Hippocampal formation (tissue), 2 donors: ENCODE measurements at places on chromosomes 1 and 21.

DNA sequence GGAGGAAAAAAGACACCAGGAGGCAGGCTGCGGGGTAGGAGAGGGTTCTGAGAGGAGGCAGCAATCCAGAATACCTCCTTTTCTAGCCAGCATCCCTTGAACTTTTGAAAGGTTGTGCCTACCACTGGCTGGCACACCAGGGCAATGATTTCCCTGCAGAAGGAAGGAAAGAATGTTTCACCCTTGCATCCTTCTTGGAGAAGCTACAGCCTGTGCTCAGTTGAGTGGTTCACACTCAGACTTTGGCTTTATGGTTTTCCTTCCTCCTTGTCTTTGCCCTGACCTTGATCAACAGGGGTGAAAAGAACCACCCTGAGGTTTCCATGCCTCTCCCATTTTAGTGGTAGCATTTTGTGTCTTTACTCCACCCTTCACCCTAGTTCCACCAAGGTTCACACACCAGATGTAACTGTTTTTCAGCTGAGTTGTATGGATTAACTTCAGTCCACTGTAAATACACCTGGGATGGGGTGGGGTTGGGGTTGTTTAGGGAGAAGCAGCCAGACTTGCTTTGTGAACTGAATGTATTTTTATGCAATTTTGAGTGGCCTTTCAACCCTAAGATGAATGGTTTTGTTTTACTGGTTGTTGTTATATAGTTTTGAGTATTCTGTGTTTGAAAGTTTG is 122.3 kb downstream of the SYT2 start:
- DNase-seq: no peak

DNA sequence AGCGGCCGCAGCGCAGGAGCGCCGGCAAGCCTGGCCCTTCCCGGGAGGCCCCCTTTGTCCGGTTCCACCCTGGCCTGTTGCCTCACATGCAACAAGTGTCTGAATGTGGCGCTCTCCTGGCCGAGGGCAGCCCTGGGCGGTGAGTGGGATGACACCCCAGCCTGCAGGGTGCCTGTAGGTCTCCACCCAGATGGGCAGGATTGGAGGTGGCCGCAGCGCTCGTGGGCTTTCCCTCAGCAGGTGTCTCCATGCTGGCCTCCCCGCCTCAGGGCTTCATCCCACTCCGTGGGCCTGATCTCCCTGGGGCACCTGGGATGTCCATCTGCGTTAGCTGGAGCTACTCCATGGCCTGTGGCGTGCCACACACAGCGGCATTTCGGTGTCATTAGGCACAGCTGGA is 1.5 kb downstream of the MIB2 start:
- DNase-seq: no peak

GRCh38 chr1:241532864-241533263 is 686 bp downstream of the KMO start:
- DNase-seq: no peak

GRCh38 chr1:185776522-185776921 is 42.3 kb downstream of the HMCN1 start:
- DNase-seq: no peak

GRCh38 chr1:203082231-203082505 is 3.6 kb downstream of the MYOG start:
- DNase-seq: no peak

DNA sequence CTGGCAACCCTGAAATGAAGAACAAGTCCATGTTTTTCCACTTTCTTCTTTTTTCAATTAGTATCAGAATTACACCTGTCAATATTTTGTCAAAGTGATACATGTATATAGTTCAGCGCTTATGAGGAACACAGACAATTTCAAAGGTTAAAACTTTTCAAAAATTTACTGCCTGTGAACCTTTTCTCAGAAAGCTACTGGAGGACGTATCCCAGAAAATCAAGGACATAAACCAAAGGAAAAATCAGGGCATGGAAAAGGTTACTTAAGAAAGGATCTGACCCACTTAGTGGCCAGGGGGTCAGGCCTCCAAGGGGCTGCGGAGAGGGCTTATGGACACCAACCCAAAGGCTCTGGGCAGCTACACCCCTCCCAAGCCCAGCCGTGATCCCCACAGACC is 81.1 kb upstream of the ACTRT2 start:
- no peak for DNase-seq

GRCh38 chr1:68218490-68218889 is 13.8 kb downstream of the WLS start:
- no peak for DNase-seq

GRCh38 chr1:178092878-178093493 is 918 bp upstream of the RASAL2 start:
- DNase-seq: no peak

DNA sequence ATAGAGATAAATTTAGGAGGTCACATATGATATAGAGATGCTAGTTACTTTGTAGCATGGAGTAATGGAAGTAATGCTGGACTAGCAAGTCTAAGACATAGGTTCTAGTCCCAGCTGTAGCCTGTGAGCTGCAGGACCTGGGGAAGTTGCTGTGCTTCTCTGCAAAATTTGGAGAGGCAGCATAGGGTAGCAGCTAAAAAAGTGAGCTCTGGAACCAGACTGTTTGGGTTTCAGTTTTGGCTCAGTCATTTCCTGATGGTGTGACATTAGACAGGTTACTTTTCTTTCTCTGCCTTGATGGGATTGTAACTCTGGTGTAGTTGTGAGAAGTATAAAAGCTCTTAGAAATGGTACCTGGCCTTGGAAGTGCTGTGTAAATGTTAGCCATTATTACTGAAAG is 3.3 kb downstream of the METTL13 start:
- DNase-seq: no peak

GRCh38 chr1:193929374-193930033 is 743.1 kb upstream of the B3GALT2 start:
- no peak for DNase-seq

DNA sequence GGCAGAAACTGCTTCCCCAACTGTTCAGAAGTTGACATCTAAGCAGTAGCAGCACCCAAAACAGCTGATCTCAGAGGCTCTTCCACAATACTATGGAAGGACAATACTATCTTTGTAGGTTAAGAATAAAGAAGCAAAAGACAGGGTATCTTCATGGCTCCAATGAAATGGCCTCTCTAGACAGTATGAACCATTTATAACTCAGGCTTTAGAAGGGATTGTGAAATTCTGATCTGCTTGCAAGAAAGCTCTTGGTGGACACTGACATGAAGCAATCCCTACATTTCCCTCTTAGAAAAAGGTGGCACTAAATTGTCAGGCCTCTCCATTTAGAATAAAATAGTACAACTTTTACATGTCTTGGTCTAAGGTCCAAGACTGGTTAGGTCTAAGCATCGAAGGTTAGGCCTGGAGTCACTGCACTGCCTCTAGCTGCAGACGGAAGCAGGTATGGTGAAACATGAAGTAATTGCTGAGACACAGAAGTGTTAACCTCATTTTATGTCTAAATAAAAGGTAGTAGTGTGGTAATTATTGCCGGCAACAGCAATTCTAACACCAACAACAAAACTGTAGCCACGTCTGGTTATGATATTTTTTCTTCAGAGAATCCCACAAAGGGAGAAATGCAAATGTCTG is 50.6 kb upstream of the HP1BP3 start:
- DNase-seq: no peak

- no peak for DNase-seq
Observed at GRCh38 chr21:44345495-44345894, 6.3 kb upstream of the CFAP410 start.

DNA sequence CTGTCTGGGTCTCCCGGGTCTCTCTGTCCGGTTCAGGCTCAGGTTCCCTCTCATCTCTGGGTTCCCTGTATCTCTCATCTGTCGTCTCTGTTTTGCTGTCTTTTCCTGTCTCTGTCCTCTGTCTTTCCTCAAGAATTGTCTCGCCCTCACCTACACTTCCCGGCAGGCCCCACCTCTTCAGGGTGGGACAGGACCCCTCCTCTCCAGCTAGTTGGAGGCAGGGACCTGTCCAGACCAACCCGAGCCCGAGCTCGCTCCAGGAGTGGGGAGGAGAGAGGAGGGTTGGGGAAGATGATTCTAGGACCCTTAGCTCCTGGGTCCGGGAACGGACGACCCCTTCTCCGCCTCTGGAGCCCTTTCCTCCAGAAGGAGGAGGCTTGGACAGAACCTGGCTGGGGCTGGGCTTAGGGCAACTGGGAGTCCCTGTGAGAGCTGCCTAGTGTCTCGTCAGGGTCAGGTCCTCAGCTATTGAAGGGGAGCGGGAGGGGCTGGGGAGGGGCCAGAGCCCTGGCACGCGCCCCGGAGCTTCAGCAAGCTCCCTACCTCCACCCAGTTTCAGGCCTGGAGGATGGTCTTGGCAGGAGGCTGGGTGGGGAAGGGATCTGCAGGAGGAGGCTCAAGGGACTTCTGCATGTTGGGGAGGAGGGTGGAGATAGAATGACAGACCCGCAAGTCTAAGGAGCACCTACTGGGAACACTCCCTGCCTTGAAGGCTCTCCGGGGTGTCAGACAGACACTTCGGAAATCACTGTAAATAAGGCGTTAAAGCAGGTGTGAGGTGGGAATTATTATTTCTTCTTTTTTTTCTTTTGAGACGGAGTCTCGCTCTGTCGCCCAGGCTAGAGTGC is 26.3 kb upstream of the EPB41 start:
- no peak for DNase-seq
